ENCODE measurements at places on chromosomes 5 and 9.
A peak's percentile ranks its signal among the peaks of the same experiment; 100 is the strongest.

DNA sequence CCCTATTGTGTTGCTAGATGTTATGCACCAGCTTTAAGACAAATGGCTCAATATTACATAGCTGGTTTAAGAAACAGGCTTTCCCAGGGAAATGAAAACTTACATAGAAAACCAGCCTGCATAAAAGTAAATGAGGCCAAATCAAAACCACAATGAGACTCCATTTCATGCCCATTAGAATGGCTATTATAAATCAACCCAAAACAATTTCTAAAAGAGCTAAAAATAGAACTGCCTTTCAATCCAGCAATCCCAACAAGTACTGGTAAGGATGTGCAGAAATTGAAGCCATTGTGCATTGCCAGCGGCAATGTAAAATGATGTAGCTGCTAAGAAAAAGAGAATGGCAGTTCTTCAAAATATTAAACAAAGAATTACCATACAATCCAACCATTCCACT, 1170.0 kb upstream of the CDH9 start:
- no peak for DNase-seq

- peak; percentile 19 for DNase-seq
These were observed 6.1 kb upstream of the PRUNE2 start for GRCh38 chr9:76911971-76912370.

DNA sequence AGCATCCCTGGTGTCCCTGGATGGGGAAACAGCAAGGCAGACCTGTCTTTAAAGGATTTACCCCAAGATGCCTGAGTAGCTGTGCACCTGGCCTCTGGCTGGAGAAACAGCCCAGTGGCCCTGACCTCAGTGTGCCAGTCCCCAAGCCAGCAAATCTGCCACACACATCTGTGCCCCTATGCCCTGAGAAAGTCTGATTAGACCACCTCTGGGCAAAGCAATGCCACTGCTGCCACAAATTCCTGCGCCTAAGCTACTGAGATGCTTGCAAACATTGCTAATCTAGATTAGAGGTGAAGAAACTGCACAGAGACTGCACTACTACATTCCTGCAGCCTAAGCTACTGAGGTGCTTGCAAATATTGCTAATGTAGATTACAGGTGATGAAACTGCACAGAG, 269.6 kb downstream of the CEMIP2 start:
- no peak for DNase-seq

GRCh38 chr5:154298065-154298464, 107.5 kb downstream of the GALNT10 start:
- DNase-seq: no peak

- DNase-seq: no peak
These were observed 448.4 kb downstream of the MTRR start for GRCh38 chr5:8317335-8317734.

GRCh38 chr5:135047347-135047695, 13.3 kb upstream of the PITX1 start:
- DNase-seq: no peak

DNA sequence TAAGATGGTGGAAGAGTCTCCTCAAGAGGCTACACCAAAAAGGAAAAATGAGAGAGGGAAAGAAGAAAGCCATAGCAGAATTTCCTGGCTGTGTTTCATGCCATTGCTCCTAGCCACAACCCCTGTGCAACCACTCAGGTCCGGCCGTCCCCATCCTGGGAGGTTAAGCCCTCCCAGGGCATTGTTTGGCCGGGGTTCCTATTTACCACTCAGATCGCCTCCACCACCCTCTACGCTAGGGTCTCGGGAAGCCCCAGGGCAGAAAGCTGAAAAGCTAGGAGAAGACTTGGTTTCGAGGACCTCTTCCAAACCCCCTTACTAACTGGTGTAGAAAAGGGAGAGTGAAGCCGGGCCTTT, 715 bp downstream of the RC3H2 start:
- peak; percentile 46 for DNase-seq

DNA sequence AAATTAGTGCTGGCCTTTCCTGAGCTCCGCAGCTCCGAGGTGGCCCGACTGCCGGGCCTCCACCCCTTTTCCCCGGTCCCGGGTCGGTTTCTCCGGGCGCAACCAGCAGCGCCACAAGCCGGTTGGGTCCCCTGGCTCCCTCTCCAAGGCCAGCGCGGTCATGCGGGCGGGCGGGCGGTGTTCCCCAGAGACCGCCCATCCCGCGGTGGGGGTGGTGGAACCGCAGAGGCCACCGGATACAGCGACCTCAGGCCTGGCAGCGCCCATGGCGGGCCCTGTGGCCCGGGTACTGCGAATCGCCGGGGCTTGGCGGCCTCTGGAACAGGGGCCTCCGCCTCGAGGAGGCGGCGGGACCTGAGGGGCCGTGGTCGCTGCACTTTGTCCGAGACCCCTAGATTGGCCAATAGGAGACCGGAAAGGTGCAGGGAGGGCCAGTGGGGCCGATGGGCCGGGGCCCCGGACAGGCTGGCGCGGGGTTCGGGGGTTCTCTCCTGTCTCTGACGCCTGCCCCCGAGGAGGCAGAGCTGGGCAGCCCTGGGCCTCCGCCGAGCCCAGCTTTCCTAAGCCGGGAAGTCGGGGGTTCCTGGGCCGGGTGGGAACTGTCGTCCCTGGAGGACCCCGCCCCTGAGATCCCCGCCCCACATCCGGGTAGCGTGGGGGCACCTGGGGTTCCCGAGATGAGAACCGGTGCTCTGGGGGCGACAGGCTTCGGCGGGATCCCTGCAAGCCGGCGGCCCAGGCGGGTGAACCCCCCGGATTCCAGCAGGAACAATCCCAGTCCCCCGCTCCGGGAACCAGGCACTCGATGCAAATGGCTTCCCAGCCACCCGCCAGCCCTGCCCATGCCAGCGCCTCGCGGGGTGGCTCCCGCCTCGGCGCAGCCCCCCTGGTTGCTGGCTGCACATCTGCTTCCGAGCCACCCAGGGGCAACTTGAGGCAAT, 293.9 kb downstream of the ZSWIM6 start:
- DNase-seq: no peak

GRCh38 chr5:156667616-156668015, 182.5 kb upstream of the PPP1R2B start:
- no peak for DNase-seq

DNA sequence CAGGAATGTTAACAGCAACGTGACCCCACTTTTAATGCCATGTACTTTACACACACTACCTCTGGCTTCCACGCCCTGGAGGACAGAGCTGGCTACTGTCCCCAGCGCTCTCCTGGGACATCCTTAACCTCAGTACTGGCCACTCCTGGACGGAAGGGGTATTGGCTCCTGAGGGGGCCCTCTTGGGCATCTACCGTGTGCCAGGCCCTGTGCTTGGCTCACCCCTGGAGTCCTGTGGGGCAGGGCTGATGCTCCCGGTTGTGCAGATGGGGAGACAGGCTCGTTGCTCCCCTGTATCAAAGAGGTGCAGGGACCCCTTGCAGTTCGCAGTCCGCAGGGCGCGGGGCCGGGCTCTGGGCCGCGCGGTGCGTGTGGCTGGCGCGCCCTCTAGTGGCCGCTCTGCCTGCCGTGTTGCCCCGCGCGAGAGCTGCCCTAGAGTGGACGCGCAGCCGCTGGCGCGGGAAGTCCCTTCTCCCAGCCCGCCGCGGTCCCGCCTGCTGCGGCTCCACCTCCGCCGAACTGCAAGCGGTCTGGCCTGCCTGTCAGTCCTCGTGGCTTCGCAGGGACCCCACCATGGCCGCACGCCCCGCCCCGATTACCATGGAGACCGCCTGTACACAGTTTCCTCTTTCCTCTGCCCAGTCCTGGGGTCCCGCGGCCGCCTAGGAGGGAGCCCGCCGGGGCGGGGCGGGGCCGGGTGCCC, at the start of gene WDR38:
Gene WDR38 (plus strand): TSS at position 632 of the 703 bp plus-strand sequence. CDS start 72 bp downstream, outside the sequence.
- peak; percentile 74 for DNase-seq

DNA sequence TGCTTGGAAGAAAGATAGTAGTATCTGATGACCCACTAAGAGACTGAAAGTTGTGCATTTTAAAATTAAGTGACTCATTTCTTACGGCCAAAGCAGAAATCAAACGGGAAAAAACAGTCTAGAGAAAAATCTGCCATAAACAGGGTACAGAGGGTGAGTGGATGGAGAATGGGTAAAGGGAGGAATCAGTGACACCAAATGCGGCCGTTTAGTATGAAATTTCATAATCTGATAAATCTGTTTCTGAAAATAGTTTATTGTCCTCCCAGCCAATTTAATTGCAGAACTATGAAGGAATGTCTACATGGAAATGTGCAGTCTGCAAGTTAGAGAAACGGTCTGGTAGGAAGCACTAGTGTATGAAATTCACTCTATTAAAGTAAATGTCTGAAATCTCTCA, 39.5 kb downstream of the ADAMTS12 start:
- no peak for DNase-seq

All from NCI-H1092 treated with DMSO at 0.1 percent for 48 hours (cell line).